ENCODE measurements at places on chromosomes 7 and 10.

DNA sequence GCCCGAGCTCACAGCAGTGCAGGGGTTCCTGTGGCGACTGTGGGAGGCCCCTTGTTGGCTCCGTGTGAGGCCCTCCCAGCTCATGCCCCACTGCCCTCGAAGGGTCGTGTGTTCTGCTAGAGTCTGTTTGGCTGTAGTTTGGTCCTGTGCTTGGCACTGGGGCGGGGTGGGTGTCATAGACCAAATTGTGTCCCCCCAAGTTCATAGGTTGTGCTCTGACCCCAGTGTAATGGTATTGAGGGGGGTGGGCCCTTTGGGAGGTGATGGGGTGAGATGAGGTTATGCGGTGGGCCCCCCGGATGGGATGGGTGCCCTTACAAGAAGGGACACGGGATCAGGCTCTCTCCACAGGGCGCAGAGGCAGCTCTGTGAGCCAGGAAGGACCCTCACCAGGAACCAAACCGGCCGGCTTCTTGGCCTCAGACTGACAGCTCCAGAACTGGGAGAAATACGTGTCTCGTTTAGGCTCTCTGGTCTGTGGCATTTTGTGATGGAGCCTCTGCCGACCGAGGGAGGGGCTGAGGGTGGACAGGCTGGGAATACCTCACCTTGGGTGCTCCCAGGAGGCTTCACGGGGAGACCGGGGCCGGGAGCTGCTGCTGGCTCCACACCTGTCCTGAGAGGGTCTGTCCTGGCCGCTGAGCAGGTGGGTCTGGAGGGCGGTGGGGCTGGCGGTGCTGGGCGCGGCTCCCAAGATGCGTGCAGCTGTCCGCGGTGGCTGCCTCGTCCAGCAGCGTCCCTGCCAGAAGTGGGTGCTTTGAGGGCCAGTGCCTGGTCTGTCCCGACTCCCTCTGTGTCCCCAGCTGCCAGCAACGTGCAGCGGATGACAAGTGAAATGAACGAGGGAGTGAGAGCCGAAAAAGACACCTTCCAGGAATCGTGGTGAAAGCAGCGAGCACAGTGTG, 89.4 kb downstream of the INPP5A start:
- DNase-seq, result no peak

- DNase-seq, result no peak
Observed at GRCh38 chr10:8584666-8585065, 530.2 kb downstream of the GATA3 start.

DNA sequence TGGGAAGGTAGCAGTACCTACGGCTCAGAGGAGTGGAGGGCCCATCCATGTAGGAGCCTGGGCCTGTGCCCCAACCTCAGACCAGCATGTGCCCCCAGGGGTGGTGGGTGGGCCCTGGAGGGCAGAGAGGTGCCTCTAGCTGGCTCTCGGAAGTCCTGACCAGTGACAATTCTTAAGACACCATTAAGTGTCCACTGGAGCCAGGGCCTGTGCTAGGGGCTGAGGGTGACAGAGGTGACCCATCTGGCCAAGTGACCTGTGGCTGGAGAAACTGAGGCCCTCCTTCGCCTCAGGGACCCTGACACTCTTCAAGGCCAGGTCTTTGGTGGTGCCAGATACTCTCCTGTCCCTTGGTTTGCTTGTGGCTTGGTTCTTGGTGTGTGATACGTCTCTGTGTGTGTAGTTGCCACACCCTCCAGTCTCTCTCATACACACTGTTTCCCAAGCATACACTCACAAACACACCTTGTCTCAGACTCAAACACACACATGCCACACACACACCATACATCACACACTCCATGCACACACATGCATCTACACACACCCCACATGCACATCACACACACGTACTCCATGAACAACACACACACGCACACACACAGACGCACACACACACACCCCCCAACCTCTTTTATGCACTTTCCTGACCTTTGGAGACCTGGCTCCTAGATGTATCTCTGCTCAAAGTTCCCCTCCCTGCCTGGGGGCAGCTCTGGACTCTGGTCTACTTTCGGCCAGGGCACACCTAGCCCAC, 897 bp upstream of the RAMP3 start:
- DNase-seq, result no peak

DNA sequence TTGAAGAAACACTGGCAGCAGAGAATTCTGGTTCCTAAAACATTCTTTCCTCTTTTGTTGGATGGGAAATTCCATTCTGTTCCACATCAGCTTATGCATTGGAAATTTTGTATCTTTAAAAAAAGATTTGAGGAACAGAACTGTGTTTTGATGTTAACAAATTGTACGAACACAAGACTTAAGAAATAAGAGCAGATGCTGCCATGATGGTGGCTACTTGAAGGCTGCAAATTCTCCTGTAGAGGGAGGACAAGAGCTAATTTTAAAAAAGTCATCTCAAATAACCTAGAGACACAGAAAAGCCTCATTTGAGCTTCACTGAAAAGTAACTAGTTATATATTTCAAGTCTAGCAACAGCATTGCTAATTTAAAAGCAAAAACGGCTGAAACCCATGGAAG, 29.8 kb downstream of the NDUFB2 start:
- no peak for DNase-seq

- no peak for DNase-seq
Observed at GRCh38 chr7:696426-696811, 30.1 kb upstream of the DNAAF5 start.

GRCh38 chr7:16067711-16068110, 353.6 kb downstream of the CRPPA start:
- no peak for DNase-seq

- no peak for DNase-seq
Observed at GRCh38 chr7:131722371-131722770, 165.9 kb upstream of the PODXL start.

Measured in brain pericyte (primary cell).